ENCODE measurements at places on chromosomes 3 and 15.

GRCh38 chr3:78313332-78313731 lies 1273.4 kb downstream of the ROBO2 start:
- DNase-seq: no peak

- DNase-seq: no peak
These were observed 13.4 kb downstream of the COMMD2 start for GRCh38 chr3:149738876-149739275.

DNA sequence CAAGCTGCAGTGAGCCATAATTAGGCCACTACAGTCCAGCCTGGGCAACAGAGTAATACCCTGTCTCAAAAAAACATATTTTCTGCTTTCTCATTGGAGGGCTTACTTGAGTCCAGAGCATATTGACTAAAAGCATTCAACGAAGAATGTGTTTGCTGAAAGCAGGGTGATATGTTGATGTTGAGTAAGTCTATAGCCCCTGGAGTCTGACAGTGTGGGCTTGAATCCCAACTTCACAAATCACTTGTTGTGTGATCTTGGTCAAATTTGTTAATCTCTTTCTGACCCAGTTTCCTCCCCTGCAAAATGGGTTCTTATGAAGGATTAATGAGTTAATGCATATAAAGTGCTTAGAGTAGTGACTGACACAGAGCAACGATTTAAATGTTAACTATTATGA lies 403.9 kb downstream of the MECOM start:
- DNase-seq: peak; percentile 26

DNA sequence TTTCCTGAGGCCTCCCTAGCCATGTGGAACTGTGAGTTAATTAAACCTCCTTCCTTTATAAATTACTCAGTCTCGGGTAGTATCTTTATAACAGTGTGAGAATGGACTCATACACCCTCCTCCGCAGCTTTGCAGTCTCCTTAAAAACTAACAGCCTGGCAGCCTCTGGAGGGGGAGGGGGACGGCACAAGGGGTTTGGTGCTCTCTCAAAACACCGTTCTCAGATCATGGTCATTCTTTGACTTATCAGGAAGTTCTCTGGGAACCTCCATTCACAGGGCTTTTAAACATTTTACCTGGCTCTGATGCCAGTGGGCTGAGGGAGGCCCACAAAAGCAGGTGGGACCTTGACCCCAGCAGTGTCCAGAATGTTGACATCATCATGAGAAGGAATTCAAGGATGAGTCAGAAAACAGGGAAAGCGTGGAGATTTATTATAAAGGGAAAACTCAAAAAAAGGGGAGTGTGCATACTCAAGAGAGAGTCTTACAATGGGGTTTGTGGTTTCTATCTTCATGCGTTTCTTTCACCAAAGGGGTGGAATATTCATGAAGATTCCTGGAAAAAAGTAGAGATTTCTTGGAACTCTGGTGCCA lies 43.9 kb downstream of the ONECUT1 start:
- no peak for DNase-seq

GRCh38 chr15:50452927-50453326 lies 28.7 kb downstream of the USP8 start:
- DNase-seq: peak; percentile 57

- peak; percentile 42 for DNase-seq
These were observed 116.2 kb downstream of the SUCNR1 start for GRCh38 chr3:151989621-151990020.

DNA sequence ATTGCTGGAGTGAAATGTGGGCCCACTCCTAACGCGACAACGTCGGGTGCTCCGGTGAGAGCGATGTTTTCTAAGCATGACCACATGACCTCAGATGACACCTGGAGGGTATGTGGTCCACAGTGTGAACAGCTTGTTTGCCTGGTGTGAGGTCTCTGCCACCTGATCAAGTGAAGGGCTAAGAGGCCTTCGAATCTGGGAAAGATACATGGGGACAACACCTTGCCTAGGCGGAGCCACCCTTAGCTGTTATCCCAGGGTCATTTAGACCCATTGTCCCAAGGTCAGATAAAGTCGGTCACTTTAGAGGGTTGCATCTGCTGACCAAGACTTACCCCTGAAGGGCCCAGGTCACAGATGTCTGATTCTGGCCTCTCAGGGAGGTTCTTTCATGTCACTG lies 34.9 kb upstream of the ALDH1A3 start:
- no peak for DNase-seq

DNA sequence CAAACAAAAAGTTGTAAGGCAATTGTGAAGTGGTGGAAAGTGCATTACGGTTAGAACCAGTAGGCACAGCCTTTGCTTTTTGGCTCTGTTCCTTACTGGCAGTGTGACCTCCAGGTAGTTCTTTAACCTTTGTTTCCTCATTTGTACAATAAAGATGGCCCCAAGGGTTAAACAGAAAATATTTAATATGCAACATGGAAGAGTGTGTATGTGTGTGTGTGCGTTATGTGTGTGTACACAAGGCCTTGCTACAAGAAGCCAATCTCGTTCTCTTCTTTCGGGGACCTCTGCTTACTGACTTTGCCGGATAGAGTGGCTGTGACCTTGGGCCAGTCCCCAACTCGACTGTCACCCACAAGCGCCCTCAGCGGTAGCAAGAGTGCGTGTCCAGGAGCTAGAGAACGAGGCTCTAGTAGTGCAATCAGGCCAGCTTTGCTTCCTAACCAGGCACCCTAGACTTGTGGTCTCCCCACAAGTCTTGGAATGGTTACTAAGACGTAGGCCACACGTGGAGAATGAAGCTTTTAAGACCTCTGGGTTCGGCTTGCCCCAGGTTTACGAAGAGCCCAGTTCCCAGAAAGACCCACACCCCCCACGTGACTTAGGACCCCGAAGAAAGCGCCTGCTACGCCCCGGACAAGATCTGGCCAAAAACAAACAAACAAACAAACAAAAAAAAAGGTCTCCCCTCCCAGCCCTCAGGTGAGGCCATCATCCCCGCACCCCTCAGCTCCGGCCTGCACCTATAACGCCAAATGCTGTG lies 593 bp downstream of the CIAO2A start:
- peak; percentile 57 for DNase-seq

DNA sequence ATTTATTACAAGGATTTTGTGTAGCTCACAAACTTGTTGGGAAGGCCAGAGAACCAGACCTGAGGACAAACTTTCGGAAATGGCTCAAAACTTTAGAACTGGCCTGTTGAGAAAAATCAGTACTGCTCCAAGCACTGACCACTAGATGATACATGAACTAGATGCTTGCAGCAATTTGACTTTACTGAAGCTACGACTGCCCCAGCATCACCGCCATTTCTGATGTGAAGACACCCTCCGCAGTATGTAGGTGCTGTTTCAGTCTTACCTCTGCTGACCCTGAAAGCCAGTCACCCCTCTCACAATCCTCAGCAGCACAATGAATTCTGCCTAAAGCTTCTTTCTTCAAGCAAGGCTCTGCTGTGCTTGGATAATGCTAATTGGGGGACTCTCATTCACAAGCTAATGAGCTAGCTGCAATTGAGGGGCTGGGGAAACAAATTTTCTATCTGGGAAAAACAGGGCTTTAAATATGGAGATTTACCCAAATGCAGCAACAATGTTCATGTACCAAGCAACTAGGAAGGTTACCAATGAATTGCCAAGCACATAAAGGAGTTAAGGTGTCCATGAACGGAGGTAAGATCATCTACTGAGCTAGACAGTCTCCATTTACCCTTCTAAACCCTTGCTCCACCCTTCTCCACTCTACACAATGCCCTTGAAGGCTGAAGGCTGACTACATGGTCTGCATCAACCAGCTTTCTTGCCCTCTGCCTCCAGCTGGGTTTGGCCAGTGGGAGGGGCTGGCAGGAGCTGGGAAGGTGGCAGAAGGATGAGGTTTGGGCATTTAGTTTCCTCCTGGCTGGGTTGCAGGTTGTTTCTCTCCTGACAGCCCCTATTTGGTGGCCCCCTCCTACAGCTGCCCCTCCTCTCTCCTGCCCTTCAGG lies 53.2 kb upstream of the FSTL1 start:
- no peak for DNase-seq

DNA sequence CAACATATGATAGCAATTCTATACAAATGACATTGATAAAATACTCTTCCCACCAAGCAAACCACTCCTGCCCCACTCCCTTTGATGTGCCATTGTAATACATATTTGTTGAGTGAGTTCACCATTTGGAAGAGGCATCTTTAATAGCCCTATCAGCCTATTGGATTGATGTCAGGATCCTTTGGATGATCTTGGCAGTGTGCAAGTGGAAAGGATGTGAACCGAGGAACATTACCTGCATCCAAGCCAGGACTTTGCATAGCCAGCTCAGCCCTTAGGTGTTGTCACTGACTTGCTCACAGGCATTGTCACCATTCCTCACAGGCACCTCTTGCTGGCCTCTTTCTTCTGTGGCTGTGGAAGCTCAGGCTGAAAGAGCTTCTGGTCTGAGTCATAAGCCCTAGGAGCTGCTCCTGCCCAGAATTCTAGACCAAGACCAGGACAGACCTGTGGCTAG lies 16.5 kb upstream of the TIMP4 start:
- DNase-seq: peak; percentile 35

GRCh38 chr3:100261485-100261903 lies 702 bp downstream of the TBC1D23 start:
- DNase-seq: no peak

GRCh38 chr3:52756141-52756540 lies 14.6 kb downstream of the NEK4 start:
- no peak for DNase-seq

GRCh38 chr3:100329800-100330489 lies 4.6 kb upstream of the NIT2 start:
- no peak for DNase-seq

GRCh38 chr15:92393071-92393979 lies at the start of gene ST8SIA2:
ST8SIA2 (plus strand) TSS chr15:92393881; CDS start chr15:92394065, 184 bp downstream.
- DNase-seq: no peak

DNA sequence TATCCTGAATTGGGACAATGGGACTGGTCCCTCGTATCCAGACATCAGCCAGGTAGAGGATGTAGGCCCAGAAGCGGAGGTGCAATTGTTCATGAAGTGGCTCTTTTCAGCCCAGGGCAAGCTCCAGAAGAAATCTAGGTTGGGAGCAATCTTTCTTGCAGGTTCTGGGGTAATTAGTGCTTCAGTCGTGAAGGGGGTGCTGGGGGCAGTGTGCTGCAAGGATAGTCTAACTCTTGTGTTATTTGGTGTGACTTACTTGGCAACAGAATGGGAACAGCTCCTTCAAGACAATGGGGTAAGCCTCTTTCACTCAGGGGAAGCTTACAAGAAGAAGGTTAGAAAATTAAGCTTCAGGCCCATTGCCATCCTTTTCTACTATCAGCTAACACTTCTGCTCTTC lies 273.0 kb downstream of the DIPK2A start:
- DNase-seq: no peak

GRCh38 chr3:52314489-52314888 lies 1.6 kb upstream of the DNAH1 start:
- DNase-seq: peak; percentile 13

- DNase-seq: no peak
These were observed 707.0 kb upstream of the GOLIM4 start for GRCh38 chr3:168802766-168803165.

- DNase-seq: no peak
These were observed 64.1 kb downstream of the CDIN1 start for GRCh38 chr15:36643551-36643950.

DNA sequence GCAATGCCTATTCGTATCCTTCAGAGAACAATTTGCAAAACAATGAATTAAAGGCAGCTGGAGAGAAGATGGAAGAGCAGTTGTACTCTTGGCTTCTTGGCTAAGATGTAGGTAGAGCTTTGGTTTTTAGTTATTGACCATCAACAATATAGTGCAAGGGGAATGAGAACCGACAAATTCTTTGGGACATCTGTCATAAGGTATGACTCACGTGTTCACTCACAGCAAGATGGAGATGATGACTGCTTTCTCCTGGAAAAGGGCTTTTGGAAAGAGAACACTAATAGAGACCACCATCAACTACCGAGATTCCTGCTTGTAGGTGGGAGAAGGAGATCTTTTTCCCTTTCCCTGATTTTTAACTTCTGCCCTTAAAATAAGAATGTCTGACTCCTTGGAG lies 234.9 kb downstream of the NTRK3 start:
- DNase-seq: no peak

DNA sequence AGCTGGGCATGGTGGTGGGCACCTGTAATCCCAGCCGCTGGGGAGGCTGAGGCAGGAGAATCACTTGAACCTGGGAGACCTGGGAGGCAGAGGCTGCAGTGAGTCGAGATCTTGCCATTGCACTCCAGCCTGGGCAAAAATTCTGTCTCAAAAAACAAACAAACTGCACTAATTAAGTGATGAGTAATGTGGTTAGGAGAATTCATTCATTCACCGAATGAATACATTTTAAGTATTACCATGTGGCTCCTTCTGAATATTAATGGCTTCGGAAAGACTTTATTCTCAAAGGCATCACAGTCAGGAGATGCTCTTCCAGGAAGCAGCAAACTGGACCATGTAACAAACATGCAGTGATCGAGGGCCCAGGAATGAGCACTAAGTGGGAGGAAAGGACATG lies 23.6 kb downstream of the SPTSSB start:
- no peak for DNase-seq

DNA sequence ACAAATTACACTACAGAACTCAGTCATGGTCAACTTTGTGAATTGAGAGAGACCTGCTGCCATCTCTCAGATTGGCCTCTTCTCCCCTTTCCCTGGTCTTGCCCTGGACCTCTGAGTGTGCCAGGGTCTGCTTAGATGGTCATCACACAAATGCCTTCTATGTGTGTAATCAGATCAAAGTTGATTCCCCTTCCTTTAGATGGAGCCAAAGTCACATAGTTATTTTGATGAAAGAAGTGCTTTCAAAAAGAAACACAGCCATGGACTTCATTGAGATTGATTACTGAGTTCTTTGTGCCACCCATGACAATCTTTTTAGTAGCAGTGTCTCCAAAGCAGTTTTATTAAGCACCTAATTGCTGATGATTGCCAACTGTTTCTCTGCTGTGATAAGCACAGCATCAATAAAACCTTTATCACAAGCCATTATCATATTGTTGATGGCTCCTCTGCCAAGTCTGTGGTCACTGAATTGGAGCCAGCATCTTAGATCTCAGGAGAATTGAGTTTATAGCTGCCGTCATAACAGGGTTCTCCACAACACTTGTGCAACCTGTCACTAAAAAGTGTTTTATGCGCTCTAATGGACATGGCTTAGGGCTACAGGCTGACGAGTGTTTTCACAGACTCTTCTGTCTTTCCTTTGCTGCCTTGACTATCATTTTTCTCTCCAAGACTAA lies 149.7 kb upstream of the NUDT16 start:
- peak; percentile 12 for DNase-seq

DNA sequence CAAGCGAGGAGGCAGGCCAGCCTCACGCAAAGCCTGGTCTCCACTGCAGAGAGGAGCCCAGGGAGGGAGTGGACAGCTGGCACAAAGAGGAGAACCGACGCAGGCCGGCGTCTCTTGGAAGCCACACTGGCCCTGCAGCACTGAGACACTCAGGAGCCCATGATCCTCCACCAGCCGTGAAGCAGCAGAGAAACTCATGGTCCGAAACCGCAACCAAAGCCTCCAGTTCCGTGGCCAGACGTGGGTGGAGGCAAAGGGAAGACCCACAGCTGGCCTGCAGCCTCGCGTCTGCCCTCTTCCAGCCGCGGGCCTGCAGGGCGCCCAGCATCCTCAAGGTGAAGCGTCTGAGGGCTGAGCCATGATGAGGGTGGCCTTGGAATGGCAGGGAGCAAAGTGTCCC lies 62.2 kb upstream of the SEC61A1 start:
- DNase-seq: no peak

- peak; percentile 69 for DNase-seq
These were observed 155.5 kb downstream of the FNDC3B start for GRCh38 chr3:172194702-172195406.
